ENCODE measurements at places on chromosomes 2 and 18.

GRCh38 chr2:227783404-227784138, 30.1 kb upstream of the CCL20 start:
- no peak for DNase-seq

DNA sequence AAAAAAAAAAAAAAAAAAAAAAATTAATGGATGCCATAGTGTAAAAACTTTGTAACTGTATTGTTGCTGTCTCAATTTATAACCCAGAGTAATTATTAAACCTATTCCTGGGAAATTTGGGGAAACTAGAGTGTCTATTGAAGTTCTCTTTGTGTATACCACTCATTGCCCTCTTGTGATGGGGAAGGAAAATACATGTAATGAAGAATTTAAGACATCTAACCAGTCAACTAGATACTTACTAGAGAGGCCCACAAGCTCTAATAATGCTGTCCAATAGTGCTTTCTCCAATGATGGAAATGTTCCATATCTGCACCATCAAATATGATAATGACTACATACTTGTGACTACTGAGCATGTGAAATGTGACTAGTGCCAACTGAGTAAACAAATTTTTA, 168.5 kb upstream of the SLC39A10 start:
- no peak for DNase-seq

DNA sequence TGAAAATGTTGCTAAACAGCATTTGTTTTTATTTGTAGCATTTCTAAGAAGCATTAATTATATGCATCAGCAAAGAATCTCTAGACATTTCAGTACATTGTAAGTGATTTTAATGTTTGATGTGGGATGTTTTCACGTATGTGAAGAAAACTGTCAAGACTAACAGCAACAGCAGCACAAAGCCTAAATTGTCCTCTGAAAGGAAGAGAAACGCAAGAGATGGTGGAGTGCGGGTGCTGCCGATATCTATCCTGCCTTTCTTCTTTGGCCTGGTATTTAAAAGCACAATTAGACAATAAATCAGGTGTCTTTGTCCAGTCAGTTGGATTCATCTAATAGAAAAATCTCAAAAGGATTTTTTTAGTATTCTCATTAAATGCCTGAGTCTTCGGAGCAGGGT, 3.1 kb downstream of the TWIST2 start:
- DNase-seq, result no peak

GRCh38 chr18:2536493-2536892, 34.8 kb downstream of the METTL4 start:
- no peak for DNase-seq

DNA sequence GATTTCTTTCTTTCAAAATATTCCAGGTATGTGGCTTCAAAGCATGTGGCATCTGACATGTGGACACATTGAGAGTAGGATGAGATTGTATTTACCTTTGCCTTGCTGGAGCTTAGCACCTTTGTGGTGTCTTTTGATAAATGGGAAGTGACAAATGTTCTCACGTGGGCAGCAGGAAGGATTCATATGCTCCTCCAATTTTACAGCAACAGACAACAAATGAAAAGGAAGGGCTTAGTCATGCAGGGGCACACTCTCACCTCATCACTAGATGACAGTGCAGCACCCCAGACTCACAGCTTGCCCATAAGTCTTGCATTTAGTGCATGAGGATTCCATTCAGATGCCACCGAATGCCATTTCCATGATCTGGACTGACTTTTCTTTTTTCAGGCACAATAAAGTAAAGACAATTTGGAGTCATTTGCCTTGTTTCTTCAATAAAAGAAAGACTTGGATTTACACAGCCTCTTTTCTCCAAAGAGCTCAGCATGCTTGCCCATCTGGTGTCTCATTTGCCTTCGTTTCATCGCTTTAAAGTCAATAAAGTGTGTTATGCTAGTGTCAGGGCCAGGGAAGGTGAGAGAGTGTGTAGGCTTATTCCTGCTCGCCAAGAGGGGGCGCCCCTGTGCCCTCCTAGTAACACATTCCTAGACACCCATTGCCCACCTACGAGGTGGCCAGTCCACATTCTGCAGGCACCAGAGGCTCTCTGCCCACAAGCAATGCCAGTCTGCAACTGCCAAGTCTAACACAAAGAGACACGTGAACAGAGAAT, 39.6 kb upstream of the DAPL1 start:
- no peak for DNase-seq

DNA sequence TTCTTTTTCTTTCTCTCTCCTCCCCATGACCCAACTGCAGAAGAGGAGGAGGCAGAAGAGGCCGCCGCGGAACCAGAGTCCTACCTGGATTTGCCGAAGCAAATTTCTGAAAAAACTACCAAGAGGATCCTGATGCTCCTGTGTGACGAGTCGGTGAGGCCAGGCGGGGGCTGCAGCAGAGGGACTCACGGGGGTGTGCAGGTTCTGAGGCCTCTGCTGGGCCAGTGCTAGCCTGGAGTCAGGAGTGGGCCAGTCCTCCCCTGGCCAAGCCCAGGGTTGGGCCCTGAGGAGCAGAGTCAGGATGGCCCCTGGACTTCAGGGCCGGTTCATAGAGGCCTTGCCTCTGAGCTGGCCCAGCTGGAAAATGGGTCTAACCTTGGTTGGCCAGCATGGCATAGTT, 29.3 kb downstream of the OTOF start:
- DNase-seq, result no peak
